WTC11 (cell line): ENCODE measurements at places on chromosomes 3 and 15. TPM values are rescaled to one million over a fixed set of nuclear protein-coding genes. Genes with fewer than 3 reads are reported as not detected.
A peak's percentile ranks its signal among the peaks of the same experiment; 100 is the strongest.

DNA sequence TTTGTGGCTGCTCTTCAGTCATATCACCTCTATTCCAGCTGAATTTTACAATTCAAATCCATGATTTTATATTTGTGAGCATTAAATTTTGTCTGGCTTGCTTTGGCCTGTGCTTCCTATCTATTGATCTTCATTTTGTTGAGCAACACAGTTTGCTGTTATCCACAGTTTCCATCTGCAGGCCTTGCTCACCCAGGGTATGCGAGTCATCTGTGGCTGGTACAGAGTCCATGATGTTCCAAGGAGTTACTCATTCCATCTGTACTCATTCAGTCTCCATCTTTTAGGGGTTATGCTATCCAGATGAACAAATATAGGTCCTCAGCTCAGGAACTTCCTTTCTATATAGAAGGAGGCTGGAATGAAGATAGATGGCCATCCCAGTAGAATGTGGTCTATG is 70.1 kb upstream of the CCK start:
- DNase-seq = no peak

GRCh38 chr3:59473636-59474035 is 423.8 kb upstream of the CFAP20DC start:
- DNase-seq = no peak

DNA sequence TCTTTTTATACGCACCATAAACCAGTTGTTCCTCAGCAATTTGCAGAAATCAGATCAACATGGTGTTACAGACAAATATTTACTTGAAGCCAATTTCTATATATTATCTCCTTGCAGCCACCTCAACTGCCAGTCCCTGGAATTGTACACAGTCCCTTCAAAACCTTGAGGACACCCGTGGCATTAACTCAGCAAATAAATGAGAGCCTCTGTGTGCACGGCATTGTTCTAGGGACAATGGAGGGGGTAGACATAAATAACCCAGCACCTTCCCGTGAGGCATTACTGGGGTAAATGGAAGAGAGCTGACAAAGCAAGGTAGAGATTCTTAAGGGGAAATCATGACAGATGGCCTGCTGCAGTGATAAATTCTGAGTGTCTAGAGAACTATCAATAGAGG is 12.5 kb downstream of the TM2D3 start:
- DNase-seq = no peak

GRCh38 chr3:146640955-146641867 is 36.1 kb upstream of the PLSCR5 start:
- no peak for DNase-seq

GRCh38 chr15:57728436-57728835 is 21.9 kb downstream of the POLR2M start:
- no peak for DNase-seq

- DNase-seq = peak; percentile 65
Observed at GRCh38 chr3:48273594-48274211, 32.8 kb downstream of the ZNF589 start.

Gene FOXB1
- total RNA-seq = 10.8 to 15.0 TPM (median 13.7 TPM) in 3 replicates

GRCh38 chr3:11998092-11998491 is 6.1 kb upstream of the SYN2 start:
- no peak for DNase-seq

DNA sequence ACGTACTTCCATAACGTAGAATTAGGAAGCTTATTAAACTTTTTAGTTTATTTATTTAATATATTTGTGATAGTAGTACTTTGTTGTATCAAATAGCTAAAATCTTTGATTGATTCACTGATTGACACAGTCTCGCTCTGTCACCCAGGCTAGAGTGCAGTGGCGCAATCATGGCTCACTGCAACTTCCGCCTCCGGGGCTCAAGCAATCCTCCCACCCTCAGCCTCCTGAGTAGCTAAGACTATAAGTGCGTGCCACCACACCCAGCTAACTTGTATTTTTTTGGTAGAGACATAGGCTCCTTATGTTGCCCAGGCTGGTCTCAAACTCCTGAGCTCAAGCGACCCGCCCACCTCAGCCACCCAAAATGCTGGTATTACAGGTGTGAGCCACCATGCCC is 5.7 kb downstream of the APH1B start:
- DNase-seq = no peak

GRCh38 chr3:188021502-188022040 is 132.4 kb upstream of the LPP start:
- no peak for DNase-seq

GRCh38 chr15:97567411-97567810 is 393.1 kb upstream of the ARRDC4 start:
- no peak for DNase-seq

GRCh38 chr15:100635406-100636071 is 33.1 kb downstream of the ASB7 start:
- DNase-seq = peak; percentile 43

Gene TPRG1
- total RNA-seq = 0.55 to 0.89 TPM (median 0.87 TPM) in 3 replicates

Gene MESP2
- total RNA-seq = 0.66 to 1.0 TPM (median 0.68 TPM) in 3 replicates
